Anterior cingulate cortex (tissue), 58 donors: ENCODE measurements at places on chromosomes 3 and 15.
A peak's percentile ranks its signal among the peaks of the same experiment; 100 is the strongest.

DNA sequence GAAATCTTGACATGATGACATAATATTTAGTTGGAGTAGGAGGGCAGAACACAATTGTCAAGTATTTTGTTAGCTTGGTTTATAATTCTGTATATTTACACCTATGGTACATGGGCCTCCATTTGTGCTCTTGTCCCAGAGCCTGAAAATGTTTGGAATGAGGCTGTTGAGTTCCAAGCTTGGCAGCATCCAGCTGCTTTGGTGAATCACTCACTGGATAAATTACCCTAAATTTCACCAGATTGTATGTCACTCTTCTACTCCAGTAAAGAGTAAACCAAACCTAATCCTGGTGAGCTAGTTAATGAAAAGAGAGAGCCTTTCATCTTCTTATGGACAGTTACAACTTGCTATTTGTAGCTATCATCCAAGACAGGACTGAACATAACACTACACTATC lies 928.7 kb downstream of the DIPK2A start:
- DNase-seq = no peak

DNA sequence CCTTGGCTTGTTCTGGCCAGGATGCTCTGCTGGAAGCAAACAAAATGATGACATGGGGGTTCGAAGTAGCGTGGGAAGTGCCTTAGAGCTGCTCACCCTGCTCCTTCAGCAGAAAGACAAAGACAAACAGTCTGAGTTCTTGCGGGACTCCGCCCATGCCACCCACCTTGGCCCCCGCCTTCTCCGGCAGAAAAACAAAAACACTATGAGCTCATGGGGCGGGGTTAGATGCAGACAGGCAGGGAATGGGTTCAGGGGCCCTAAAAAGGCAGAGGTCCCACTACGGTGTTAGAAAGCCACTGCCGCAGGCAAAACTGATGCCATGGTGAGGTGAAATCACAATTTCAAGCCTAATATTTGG lies 9.7 kb upstream of the NCKIPSD start:
- DNase-seq = no peak

GRCh38 chr15:85000189-85000864 lies 18.7 kb downstream of the PDE8A start:
- no peak for DNase-seq

- DNase-seq = no peak
Measured at GRCh38 chr3:68817243-68817642, 115.1 kb downstream of the TAFA4 start.

DNA sequence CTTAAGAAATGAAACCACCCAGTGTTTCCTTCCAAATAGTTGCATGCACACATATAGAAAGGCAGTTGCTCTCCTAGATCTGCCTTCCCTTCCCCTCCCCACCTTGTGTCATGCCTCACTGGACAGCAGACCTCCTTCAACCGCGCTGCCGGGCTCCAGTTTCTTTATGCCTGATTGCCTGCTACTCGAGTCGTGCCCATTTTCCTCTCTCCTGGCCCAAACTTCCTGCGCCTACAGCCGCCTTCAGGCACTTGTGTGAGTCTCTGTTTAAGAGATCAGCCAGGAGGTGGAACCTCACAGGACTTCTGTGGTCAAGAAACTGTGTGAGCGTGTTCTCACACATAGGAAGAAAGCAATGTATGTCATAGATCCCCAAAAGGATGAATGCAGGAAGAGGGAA lies 8.8 kb upstream of the FAM107A start:
- peak; percentile 8 for DNase-seq

- no peak for DNase-seq
Measured at GRCh38 chr3:177744873-177745606, 547.8 kb upstream of the TBL1XR1 start.

DNA sequence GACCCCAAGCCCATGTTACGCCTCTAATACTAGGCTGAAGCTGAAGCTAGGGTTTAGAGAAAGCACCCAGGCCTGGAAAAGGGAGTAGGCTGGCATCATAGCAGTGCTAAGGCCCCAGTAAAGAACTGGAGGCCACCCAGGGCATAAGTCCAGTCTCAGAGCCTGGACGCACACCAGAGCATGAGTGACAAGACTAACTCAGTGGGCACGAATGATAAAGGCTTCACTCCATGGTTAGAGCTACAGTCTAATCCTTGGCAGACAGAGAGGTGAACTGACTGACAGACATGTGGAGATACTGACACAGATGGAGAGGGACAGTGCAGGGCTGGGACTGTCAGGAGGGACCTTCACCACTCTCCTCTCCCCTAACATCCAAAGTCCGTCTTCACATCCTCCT lies 139.8 kb downstream of the KCNMB2 start:
- DNase-seq = no peak

- DNase-seq = no peak
Measured at GRCh38 chr3:28590860-28591259, 242.2 kb upstream of the AZI2 start.
